ENCODE measurements at places on chromosomes 1 and 21.

DNA sequence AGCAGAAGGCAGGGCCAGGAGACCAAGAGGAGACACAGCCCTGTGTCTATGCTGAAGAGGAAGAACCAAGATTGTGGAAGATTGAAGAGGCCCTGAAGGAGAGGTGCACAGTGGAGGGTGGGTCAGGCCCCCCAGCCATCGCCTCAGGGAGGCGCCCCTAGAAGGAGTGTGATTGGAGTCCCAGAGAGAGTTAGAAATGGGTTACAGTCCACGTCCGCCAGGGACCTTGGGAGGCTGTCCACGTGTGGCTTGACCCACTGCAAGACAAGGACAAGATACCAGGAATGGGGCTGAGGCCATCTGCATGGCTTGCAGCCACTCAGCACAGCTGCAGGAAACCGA, 375.1 kb downstream of the NPHP4 start:
- no peak for DNase-seq

- DNase-seq = no peak
Measured at GRCh38 chr21:45477176-45478114, 64.8 kb downstream of the SLC19A1 start.

DNA sequence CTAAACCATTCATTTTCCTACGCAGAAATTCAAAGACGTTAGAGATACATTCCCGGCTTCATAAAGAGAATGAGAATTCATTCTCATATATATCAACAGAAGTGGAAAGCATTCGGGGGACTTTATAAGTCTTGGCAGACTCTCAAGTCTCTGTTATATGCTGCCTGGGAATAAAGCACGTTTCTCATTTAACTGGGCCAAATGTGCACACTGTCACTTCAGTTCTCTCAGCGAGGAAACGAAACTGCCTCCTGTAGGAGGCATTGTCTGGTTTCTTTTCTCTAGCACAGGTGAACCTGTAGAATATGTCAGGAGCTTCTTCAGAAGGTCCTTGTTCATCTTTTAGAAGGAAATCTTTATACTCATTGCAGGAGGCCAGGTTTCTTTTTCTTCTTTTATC, 367.6 kb downstream of the PTBP2 start:
- no peak for DNase-seq

DNA sequence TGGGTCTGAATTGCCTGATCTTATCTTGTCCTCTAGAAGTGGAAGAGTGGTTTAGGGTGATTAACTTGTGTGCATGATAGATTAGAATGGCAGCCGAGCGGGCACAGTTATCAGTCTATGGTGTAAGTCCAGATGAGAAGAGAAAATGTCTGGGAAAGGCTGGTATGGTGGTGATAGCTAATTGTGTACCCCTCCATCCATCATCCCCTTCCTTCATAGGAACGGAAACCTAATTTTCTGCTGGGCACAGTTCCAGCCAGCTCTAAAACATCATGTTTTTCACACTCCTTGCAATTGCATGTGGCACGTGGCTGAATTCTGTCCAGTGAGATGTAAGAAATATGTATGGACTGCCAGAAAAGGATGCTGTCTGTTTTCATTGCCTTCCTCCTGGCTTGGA, 40.9 kb upstream of the ZP4 start:
- no peak for DNase-seq

- no peak for DNase-seq
Measured at GRCh38 chr1:208309771-208310170, 65.6 kb upstream of the PLXNA2 start.

- DNase-seq = no peak
Measured at GRCh38 chr1:53722025-53722424, 16.9 kb downstream of the GLIS1 start.

DNA sequence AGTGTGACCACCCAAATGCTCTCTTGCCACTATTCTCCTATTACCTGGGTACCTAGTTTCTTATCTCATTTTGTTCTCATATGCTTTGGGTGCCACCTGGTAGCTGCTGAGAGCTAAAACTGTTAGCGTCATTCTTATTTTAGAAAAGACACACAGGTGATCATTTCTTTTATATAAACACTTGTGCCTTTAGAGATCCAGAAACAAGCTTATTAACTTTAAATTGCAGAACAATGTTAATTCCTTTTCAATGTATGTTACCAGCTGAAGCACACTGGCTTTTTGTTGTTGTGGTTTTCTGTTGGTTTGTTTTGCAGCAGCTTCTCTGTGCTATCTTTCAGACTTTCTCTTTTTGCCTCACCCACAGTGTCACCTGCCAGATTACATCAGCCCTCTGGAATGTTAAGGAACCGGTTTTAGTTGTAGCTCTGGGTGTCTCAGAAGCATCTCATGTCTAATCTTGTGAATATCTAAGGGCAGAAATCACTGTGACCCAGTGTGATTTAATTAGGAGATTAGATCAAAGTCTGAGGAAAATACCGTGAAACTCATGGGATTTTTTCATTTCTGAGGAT, 43.4 kb upstream of the SLC19A2 start:
- DNase-seq = no peak

DNA sequence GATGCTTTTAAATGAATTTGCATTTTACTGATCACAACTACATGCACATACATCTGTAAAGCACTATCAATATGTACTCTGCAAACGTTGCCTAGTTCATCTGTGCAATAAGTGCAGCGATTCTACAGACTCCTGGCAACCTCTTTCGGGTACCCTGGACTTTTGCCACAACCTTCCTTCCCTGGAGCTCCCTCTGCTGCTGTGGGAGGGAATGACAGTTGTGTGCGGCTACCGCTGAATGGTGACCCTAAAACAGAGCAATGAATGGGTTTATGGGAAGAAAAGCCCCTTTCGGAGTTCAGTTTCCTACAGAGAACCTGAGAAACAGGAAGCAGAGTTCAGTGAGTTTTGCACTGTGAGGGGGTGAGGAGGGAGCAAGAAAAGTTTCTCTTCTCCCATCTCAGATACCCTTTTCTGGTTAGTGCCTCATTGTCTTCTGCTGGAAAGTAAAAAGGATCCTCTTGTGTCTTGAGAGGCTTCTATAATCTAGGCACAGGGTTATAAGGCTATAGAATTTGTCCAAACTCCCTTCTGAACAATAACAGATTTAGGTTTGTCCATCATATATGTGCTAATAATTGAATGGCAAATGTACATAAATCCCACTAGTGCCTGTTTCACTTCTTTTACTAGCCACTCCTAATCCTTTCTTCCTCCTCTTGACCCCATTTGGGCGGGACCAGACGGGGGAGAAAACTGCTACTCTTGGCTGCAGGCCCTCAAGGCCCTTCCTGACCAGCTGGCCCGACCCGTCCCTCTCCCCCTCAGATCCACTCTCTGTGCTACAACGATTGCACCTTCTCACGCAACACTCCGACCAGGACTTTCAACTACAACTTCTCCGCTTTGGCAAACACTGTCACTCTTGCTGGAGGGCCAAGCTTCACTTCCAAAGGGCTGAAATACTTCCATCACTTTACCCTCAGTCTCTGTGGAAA, 19.8 kb upstream of the SARS1 start:
- peak; percentile 15 for DNase-seq

DNA sequence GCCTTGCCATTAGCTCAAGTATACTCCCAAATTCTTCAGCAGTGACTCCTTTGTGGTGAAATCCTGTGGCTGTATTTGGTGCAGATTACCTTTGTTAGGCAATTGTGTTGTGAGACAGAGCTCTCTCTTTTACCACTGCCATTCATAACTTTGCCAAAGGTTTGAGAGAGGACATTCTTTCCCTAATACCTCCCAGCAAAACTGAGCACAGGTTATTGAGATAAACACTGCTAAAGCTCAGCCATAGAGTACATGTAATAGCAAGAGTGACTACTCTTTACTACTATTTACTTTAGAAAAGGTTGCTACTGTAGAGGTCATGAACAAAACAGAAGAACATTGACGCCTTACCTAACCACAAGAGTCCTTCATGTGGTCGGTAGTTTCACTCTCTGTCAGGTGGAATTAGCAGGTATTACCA, 514.0 kb upstream of the ADAMTS5 start:
- no peak for DNase-seq

DNA sequence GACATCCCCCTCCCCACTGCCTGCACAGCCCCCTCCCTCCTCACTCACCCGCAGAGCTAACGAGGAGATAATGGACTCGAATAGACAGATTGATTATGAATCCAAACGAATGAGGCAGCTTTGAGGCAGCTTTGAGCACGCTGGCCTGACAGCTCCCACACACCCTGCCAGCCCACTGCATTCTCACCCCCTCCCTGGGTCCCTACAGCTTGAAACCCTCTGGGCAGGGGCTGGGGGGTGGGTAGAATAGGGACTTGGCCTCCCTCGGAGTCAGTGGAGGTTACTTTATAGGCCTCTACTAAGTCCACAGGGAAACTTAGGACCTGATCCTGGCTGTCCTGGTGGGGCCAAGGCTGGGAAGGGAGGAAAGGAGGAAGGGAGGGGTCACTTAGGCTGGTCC, 1.9 kb downstream of the NTRK1 start:
- no peak for DNase-seq

DNA sequence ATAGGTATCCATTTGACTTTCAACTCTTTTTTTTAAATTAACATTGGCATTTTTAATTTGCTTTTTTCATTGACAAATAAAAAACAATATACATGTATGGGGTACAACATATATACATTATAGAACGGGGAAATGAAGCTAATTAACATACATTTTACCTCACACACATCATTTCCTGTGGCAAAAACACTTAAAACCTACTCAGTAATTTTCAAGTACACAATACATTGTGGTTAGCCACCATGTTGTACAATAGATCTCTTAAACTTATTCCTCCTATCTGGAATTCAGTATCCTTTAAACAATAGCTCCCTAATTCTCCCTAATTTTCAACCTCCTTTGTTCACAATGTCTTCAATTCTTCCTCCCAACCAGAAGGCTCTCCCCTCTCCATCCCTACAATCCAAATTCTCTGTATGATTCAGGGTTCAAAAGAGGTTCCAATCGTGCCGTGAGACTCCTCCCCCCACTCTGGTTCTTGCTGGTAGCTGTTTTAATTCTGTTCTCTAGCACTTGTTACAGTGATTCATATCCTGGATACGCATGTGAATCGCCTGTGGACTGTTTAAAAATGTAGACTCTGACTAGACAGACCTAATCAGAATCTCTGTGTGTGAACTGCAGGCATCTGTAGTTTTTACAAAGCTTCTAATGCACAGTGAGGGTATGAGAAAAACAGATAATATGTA, 87.6 kb upstream of the DUSP10 start:
- DNase-seq = peak; percentile 34

- DNase-seq = no peak
Measured at GRCh38 chr1:224132901-224133300, 19.0 kb downstream of the FBXO28 start.
